ENCODE measurements at places on chromosomes 1 and 21.
A peak's percentile ranks its signal among the peaks of the same experiment; 100 is the strongest.

DNA sequence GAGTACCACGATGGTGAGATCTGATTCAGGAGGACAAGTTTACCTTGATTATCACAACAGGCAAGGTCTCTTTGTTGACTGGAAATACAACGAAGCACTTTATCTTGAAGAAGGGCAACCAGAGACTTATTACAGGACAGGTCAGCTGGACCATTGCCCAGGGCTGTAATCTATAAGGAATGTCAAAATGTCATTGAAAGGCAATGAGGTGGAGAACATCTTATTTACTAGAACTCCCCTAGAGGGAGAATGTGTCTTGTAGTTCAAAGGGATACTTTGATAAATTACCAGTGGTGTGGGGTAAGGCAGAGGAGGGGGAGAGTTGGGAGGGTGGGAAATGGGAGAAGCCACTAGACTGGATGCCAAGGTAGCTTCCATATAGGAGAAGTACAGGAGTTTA lies 212.3 kb downstream of the NCAM2 start:
- DNase-seq = no peak

DNA sequence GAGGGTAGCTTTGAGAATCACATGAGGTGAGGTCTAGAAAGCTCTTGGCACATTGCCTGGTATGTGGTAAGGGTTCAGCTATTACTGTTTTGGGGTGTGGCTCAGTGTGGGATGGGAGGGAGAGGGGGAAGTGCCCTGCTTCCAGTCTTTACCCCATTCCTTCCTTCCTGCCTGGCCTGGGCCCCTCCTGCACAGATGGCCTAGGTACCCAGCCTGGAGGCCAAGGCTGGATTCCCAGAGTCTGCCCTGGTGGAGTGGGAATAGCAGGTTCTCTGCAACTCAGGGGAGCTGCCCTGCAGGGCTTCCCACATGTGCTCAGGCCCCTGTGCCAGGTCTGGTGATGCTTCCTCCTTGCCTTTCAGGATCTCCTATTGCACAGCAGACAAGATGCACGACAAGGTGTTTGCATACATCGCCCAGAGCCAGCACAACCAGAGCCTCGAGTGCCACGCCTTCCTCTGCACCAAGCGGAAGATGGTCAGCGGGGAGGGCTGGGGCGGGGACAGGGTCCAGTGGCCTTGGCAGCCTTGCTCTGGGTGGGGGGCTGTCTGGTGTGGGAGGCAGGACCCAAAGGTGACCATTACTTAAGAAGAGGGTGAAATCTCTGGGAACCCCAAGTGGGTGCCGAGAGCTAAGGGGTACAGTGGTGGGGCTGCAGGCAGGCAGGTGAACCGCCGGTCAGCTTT lies 13.5 kb downstream of the LDLRAP1 start:
- DNase-seq = peak; percentile 55

DNA sequence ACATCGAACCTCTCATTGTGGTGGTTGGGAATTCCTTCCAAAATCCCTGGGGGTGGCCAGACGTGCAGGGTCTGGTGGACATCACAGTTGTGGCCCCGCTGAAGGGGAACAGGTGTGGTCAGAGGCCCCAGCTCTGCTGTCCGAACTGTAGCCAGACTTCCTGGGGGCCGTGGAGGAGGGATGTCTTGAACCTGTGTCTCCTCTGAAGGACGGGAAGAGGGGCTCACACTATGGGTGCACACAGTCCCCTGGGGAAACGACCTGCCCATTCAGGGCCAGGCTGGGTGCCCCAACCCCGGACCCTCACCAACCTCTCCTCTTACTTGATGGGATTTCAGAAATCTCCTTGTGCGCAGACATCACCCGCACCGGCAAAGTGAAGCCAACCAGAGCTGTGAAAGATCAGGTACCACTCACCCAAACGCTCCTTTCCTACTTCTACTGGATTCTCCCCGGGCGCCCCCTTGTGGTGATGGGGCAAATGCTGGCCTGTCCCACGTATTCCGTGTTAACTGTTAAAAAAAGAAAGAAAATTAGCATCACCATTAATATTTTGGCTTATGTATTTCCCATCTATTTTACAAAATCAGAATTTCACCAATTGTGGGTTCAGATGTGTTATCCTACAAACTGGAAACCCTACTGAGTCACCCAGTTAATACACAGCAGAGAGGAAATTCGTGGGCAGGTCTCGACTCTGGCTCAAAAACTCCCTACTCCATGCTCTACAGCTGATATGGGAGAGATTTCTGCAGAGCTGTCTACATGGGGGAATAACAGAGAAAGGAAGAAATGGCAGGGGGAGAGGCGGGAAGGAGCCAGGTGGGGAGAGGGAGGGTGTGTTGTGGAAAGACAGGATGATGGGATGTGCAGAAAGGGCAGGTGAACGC lies 28.1 kb downstream of the PADI4 start:
- DNase-seq = no peak

DNA sequence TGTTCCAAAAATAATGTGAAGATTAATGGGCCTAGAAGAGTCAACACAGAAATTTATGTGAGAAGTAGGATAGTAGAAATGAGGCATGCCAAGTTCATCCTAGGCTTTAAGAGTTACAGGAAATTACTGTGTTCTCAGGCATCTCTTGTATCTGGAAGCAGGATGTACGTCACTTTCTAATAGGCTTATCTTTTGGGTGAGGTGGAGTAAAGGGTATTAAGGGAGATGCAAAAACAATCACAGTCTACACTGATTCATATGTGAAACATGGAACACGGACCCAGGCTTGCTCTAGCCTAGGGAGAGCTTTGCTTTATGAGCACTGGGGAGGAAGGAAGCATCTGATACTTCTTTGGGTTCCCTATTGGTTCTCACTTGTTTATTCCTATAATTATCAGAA lies 84.5 kb upstream of the RGS4 start:
- DNase-seq = no peak

- DNase-seq = no peak
Measured at GRCh38 chr1:221998781-221999180, 256.9 kb upstream of the DUSP10 start.

DNA sequence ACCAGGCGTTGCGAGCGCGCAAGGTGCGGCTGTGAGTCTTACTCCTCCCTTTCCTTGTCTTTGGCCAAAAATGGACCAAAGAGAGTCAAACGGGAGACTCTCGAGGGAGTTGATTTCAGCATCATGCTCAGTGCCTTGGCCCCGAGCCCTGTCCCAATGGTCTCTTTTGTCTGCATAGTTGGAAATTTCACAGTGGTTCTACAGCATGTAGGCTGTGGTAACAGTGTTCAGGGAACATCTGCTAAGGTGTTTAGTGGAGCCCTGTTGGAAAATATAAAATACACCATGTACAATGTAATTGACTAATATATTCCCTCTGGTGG lies 2.7 kb downstream of the CACNA1E start:
- no peak for DNase-seq

DNA sequence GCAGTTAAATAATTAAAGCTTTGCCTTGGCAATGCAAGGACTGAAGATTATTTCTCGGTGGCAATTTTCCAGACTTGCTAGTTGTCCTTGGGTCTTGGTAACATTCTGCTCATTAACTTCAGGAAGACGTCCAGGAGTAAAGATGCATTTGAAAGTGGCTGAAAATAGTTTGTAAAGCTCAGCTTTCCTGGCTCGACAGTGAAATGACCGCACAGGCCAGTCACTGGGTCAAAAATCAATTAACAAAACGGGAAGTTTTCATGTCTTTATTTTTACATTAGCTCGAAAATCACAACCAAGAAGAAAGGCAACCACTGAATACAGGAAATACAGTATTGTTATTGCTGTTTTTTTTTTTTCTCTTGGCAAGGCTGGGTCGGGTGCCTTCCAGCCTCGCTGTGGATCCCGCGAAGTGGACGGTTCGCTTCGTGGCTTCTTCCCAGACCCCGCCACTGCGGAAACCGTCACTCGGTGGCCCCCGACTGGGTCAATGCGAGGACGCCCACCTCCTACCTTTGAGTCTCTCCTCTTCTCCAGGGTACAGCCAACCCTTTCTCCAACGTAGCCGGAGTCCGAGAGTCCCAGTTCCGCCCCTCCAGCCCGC lies 479 bp upstream of the SNX7 start:
- DNase-seq = no peak

GRCh38 chr1:233064988-233065387 lies 114.6 kb downstream of the NTPCR start:
- DNase-seq = no peak

DNA sequence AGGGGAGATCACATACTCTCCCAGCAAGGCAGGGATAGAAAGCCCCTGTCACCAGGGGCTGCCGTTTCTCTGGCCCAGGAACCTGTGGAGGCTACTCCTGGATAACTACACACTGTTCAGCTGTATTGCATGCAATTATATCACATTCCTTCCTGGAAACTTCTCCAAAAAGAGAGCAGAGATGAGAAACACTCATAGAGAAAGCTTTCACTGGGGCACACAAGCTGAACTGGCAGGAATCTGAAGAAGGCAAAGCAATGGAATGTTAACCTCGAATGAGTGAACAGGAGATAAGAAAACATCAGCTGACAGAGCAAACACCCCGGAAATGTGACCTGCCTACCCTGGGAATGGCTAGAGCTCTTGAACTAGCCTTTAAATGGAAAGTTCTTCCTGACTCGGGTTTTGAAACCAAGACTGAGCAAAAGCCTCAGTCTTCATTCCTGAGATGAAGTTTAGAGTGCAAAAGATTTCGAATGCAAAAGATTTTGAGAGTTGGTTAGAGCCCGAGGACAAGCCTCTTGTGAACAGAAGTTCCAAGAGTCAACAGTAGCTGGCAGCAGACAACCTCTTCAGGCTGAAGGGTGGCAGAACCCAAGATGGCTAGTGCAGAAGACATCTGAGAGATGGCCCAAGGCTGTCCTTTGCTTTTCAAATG lies 32.3 kb downstream of the CCN1 start:
- no peak for DNase-seq

GRCh38 chr1:7346600-7347570 lies 424.2 kb upstream of the VAMP3 start:
- no peak for DNase-seq

DNA sequence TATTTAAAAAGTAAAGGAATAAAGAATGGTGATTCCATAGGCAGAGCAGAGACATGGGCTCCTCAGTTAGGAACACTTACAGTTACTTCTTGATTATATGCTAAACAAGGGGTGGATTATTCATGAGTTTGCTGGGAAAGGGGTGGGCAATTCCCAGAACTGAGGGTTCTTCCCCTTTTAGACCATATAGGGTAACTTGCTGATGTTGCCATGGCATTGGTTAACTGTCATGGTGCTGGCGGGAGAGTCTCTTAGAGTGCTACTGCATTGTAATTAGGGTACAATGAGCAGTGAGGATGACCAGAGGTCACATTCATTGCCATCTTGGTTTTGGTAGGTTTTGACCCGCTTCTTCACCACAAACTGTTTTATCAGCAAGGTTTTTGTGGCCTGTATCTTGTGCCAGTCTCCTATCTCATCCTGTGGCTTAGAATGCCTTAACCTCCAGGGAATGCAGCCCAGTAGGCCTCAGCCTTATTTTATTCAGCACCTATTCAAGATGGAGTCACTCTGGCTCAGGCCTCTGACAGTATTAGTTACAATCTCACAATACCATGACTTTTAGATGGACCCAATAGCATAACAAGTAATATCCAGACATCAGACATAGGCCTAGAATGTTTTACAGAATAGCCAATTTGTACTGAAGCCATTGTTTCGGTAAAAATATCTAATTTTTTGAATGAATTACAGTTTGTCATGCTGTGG lies 106.8 kb downstream of the ZBTB18 start:
- no peak for DNase-seq

DNA sequence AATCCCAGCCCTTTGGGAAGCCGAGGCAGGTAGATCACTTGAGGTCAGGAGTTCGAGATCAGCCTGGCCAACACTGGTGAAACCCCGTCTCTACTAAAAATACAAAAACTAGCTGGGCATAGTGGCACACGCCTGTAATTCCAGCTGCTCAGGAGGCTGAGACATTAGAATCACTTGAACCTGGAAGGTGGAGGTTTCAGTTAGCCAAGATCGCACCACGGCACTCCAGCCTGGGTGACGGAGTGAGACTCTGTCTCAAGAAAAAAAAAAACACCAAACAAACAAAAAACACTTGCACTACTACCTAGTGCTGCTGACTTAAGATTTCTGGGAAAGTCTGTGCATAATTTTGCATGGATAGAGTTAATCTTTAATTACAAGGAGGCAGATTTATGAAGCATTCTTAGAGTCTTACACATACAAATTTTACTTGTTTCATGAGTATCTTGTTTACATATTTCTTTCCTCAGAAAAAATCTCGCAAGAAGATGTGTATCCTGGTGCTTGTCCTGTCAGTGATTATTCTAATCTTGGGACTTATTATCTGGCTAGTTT lies 8.7 kb upstream of the PPP1R8 start:
- DNase-seq = no peak

- DNase-seq = no peak
Measured at GRCh38 chr1:188056011-188056410, 1227.3 kb downstream of the PLA2G4A start.

DNA sequence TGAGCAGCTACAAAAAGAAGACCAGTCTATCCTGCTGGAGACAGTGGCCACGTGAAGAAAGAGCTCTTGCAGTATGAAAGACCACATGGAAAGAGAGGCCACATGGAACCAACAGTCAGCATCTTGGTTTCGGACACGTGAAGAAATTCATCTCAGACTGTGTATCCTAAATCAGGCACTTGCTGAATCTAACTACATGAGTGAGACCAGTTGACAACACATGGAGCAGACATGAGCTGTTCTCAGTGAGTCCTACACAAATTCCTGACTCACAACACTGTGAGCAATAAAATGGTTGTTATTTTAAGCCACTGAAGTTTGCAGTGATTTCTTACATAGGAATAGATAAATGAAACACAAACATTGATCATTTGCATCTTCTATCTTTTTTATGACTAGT lies 2.4 kb upstream of the TAF1A start:
- DNase-seq = no peak

DNA sequence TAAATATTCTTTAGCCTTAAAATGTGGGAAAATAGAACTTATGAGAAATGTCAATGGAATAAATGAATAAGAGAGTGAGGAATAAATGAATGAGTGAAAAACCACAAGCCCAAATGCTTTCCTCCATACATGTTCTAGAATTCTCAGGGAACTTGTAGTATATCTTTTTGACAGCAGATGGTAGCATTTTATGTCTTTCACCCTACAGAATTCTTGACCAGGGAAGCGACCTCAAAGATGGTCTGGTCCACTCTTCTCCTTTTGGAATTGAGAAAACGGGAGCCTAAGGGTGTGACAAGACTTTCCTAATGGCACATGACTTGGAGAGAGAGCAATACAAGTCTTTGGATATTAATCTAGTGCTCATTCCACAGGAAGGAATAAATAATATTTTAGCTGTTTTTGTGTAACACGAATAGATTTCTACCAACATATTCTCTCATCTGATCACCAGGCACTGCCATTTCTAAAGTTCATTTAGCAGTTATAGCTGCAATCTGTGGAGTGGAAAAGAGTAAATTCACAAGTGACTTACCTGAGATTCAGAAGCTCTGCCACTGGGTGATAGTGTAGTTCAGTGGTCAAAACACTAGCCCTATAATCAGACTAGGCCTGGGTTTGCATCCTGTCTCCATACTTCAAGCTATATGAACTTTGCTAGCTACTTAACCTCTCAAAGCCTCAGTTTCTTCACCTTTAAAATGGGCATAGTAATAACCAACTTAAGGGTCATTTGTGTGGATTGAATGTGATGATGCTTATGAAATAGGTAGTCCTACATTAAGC lies 15.0 kb upstream of the F5 start:
- no peak for DNase-seq

GRCh38 chr21:35222541-35222941 lies 173.4 kb upstream of the RUNX1 start:
- DNase-seq = no peak
